ENCODE measurements at places on chromosomes 16 and 17.
A peak's percentile ranks its signal among the peaks of the same experiment; 100 is the strongest.

DNA sequence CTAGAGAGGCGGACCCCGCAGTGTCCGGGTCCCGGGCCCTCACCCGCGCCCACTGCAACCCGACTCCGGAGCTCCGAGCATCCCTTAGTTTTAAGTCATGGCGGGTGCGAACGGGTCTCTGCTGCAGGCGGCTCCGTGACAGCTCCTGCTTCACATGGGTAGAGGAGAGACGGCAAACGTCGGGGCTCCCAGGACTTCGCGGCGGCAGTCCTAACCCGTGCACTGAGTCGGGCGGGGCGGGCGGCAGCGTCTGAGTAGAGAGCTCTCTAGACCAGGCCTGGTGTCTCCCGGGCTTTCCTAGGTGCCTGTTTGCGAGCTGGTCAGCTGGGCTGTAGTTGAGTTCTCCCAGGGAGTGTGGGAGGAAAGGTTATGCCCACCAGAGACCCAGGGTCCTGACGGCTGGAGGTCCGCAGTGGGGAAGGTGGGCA is 345 bp downstream of the TSC2 start:
- DNase-seq: no peak

DNA sequence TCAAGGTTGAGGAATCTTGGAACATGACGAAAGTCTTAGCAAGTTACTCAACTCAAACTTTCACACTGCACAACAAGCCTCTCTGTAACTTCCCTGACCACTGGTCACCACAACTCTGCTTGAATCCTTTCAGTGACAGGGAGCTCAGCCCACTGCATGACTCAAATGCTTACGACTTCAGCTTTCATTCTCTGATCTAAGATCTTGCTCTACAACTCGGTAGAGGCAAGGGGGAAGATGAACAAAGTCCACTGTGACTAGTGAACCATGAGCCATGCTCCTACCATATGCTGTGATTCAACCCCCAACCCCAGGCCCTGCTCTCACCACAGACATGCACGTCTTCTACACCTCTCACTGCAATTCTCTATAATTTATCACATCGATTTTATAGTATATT is 160.9 kb downstream of the SLC39A11 start:
- DNase-seq: no peak

DNA sequence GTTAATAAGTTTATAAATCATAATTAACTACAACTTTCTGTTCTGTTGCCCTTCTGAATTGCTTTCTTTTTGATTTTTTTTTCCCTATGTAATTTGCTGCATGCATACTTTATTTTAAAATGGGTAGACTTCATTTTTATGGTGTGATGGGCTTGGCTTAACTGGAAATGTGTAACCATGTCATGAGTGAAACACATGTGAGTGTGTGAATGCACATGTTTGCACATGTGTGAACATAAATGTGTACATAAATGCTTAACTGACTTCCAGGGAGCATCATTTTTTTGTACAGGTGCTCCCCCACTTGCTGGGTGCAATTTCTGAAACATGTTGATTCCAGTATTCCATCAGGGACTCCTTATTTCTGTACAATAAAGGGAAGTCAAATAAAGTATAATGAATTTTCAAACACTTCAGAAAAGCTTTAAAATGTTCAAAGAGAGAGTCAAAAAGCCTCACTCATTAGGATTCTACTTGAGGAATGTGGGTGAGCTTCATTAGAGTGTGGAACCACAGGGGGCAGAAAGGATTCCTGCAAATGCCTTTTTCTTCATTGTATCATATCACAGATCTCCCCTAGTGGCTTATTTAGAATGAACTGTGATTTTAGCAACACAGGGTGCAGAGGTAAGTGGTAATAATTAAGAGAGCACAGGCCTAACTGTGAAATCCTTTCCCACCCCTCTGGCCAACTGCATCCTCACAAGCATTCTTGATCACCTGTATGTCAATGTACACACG is 31.7 kb upstream of the CDH11 start:
- no peak for DNase-seq

- no peak for DNase-seq
Measured at GRCh38 chr17:82799591-82799990, 40.2 kb downstream of the ZNF750 start.

- no peak for DNase-seq
Measured at GRCh38 chr16:75315539-75316306, 64.3 kb upstream of the BCAR1 start.

DNA sequence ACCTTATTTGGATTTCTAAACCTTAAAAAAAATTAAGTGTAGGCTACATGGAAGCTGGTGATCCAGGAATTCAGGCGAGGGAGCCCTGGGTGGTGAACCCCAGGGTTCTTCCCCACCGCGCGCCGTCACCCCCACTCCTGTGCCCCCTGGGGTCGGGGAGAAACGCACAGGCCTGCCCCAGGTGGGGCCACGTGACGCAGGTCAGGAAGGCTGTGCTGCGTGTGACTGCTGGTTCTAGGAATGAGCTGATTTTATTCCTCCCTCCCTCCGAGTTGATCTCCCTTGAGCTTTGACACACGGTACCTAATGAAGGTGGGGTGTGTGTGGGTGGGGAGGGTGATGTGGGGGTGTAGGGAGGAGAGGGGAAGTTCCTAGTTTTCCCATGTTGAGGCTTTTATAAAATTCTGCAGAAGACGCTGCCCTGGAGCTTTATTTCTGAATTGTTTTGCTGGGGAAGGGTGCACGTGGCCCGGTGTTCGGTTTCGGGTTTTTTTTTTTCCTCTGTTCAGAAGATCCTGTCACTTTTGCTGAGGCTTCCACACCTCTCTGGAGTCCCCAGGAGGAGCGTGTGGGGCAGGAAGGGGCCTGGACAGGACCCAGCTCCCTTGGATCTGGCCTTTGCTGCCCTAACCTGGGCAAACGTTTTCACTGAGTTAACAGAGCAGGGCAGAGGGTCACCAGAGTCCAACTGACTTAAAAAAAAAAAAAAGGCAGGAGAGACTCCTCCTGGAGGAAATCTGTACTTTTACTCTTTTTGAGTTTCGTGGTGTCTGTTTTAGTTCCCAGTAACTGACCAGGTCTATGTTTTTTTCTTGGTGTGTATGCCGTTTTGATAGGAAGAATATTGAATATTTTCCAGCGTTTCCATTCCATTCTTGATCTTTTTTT is 55.8 kb upstream of the GSE1 start:
- no peak for DNase-seq

DNA sequence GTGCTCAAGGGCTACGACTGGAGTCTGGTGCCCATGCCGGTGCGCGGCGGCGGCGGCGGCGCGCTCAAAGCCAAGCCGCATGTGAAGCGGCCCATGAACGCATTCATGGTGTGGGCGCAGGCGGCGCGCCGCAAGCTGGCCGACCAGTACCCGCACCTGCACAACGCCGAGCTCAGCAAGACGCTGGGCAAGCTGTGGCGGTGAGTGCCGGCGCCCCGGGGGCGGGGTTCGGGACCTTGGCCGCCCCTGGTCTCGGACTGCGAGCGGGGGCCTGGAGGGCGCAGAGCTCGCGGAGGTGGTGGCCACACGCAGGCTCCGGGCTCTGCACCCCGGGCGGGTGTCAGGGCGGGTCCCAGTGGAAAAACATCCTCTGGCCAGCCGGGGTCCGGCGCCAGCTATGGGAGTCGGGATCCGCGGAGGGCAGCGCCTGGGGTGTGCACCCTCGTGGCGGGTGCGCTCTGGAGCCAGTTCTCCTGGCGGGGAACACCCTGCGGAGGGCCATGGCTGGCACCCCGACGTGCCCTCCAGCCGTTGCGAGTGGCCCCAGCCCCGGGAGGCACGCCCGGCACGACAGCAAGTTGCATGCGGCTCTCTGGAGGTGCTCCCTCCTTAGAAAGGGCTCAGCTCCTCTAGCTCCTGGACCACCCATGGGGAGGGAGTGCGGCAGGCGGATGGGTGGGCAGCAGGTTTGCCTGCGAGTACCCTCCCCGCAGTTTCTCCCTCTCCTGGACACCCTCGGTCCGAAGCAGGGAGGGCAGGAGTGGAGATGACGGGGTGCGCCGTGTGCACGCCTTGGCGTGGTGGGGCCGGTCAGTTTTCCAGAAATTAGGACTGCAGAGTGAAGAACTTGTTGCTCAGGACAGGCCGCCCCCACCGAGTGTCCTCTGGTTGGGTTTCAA is 824 bp downstream of the SOX8 start:
- peak; percentile 56 for DNase-seq

DNA sequence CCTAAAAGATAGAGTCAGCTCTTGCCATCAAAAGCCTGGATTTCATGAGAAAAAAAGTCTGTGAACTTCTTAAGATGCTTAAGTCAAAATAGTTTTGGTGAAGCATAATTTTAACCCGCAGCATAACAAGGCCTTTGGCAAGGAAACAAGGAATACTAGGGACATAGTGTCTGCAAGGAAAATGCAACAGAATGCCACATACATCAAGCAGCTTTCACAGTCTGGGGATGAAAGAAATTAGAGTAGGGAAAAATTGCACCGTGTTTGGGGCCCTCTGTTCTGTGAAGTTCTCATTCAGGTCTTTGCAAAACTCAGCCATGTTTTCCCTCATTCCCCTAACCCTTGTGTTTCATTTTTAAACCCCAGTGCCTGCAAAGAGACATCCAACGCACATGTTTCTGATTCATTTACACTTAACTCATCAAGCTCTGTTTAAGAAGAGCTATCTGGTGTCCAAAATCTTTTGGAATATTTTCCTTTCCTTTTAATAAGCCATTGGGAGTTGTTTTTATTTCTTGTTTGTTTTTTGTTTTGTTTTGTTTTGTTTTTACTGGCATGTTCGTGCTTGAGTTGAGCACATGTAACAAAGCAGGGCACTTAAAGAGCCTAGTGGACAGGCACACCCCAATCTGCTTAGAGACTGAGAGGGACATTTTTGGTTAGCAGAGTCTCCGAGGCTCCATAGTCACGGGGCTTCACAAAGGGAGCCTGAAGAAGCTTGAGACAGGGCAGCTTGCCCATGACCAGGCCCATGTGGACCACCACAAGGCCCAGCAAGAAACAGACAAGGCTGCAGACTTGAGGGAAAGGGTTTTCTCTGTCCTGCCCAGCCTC is 116.5 kb downstream of the ANKFN1 start:
- no peak for DNase-seq

GRCh38 chr17:7408252-7408727 is 645 bp downstream of the NLGN2 start:
- peak; percentile 42 for DNase-seq

DNA sequence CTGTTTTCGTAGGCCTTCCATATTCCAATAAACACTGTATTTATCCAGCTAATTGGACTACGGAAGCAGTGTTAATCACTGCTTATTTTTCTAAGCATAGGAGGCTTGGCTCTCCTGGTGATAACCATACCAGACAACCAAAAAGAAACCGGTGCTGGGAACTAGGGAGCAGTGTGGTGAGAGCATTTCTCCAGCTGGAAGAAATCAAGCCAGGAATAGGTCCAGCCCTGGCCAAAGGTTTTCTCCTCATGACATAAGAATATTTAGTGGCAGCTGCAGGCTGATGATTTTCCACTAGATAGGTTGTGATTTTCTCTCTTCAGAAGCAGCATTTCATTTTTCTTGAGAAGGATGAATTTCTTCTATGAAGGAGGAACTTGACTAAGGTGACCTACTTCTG is 141.5 kb downstream of the TRIM37 start:
- no peak for DNase-seq

- DNase-seq: no peak
Measured at GRCh38 chr16:66575060-66575459, 4.2 kb upstream of the CMTM2 start.

- no peak for DNase-seq
Measured at GRCh38 chr16:82609140-82609539, 17.6 kb upstream of the CDH13 start.

- no peak for DNase-seq
Measured at GRCh38 chr17:64061178-64061898, 40.9 kb upstream of the ICAM2 start.

DNA sequence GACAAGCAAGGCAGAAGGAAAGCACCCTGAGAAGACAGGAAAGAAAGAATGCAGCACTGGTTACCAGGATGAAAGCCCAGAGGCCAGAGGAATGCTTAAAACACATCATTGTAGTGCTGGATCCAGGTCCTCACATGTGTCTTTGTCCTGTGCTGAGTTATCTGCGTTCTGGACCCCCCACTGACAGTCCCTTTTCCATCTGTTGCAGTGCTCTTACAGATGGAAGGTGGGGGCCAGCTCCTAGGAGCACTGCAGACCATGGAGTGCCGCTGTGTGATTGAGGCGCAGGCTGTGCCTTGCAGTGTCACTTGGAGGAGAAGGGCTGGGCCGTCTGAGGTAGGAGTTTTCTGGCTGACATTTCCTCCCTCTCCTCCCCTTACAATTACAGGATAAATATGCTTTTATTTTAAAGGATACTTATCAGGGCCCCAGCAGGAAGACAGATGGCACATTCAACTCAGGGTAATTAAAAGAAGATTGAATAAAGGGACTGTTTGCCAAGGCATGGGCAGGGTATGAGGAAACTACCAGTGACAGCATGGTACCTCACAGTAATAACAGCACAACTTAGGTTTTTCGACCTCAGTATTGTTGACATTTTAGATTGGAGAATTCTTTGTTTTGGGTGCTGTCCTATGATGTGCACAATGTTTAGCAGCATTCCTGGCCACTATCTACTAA is 3.0 kb downstream of the EME1 start:
- no peak for DNase-seq

GRCh38 chr16:72873853-72874252 is 174.1 kb downstream of the ZFHX3 start:
- DNase-seq: no peak

DNA sequence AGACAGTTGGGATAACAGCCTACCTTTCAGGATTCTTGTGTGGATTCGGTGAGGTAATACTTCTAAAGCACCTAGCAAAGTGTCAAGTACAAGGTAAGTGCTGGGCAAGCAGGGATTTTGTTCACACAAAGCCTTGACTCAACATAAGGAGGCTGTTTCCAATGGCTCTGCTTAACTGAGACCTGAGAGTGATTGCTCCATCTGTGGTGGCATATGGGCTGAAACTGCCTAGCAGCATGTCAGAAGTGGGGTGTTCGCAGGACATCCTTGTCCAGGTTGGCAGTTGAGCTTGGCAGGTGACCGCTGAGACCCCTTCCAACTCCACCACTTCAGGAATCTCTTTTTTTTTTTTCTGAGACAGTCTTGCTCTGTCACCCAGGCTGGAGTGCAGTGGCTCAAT is 19.8 kb downstream of the IL4R start:
- DNase-seq: no peak

DNA sequence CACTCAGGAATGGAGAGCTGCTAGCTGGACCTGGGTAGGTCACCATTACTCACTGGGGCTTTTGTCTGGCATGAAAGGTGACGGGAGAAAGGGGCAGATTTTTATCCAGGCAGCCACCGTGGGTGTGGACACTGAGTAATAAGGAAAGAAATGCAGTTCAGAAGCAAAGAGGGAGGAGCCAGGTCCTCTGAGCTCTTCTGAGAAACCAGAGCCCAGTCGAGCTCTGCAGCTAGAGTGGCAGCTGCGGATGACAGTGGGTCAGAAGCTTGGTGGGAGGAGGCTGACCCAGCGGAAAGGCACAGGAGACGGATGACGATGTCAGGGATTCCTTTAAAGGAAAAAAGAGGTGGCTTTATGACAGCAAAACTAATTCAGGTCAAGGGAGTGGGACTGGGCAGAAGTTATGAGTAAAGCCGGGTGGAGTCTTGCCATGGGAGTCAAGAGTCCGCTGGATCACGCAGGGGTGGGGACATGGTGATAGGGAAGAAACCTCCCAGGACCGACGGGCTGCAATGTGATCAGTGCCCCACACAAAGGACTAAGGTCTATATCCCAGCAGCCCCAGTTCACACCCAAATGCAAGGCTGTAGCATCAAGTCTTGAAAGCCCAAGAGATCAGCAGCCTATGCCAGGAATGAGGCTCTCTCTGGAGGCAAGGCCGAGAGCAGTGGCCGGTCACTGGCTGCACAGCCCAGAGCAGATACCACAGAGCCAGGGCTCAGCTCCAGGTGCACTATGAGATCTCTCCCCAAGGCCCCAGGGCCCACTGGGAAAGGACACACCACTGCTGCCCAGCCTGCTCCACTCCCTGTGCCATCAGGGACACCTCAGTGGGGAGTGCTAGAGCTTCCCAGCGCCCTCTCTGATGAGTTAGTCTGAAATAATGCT is 6.3 kb upstream of the MNT start:
- no peak for DNase-seq
